ENCODE measurements at places on chromosomes 12 and 14. TPM values are rescaled to one million over a fixed set of nuclear protein-coding genes. Genes with fewer than 3 reads are reported as not detected.

Gene MBD6
- 8.9 TPM for total RNA-seq

Gene ADAMTS20
- total RNA-seq = not detected

DNA sequence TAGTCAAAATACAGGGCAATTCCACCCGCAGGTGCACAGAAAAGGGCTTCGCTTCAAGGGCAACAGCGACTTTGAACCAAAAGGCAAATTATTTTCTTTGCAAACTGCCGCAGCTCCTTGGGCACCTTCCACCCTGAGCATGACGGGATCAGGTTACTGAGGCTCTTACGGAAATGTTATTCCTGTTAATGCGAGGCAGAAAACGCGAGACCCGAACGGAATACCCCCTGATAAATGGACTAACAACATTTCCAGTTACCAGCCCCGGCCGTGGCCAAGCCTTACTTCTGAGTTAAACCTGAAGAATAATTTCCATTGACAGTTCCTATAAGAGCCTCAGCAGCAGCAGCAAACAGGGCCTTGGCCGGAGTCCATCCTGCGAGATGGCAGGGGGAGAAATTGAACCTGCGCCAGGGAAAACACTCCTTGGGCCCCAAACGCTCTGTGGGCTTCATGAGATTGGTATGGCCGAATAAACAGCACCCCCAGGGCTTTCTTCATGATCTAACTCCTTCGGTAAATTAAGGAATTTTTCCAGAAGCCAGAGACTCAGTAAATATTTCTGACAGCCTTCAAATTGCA, 70.0 kb upstream of the DICER1 start:
- no peak for ATAC-seq

DNA sequence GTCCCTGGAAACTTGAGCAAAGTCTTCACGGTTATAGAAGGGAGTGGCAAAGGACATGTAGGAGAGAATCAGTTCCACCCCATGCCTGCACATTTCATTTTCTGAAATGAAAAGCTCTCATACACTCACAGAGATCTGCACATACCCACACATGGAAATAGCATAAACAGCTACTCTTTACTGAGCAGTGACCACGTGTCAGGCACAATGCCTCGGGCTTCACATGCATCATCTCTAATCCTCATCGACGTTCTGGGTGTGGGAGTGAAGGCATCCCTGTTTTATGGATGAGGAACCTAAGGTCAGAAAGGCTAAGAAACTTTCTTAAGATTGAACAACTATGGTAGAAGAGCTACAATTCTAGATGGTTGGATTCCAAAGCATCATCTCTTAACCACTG, 198.8 kb downstream of the DAD1 start:
- no peak for ATAC-seq

GRCh38 chr14:30317729-30318128, 241.2 kb upstream of the G2E3 start:
- no peak for ATAC-seq

GRCh38 chr12:29519585-29520182, 22.2 kb upstream of the OVCH1 start:
- ATAC-seq = no peak

DNA sequence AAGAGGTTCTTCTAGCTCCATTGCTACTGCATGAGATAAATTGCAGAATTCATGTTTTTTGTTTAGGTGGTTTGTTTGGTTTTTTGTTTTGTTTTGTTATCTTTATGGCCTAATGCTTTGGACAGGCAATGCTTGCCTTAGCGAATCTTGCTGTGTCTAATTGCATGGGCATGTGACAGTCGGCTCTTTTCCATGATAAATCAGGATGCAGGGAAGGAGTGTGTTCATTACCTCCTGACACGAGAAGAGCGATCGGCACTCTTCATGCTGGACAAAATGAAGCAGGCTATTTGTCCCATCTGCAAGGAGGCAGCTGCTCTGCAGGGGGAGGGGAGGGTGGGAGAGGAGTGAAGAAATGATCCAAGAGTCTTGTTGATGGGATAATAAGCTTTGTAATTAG, 6.5 kb downstream of the CCDC60 start:
- ATAC-seq = no peak

- no peak for ATAC-seq
Measured at GRCh38 chr14:84323978-84324377, 1206.0 kb upstream of the FLRT2 start.

DNA sequence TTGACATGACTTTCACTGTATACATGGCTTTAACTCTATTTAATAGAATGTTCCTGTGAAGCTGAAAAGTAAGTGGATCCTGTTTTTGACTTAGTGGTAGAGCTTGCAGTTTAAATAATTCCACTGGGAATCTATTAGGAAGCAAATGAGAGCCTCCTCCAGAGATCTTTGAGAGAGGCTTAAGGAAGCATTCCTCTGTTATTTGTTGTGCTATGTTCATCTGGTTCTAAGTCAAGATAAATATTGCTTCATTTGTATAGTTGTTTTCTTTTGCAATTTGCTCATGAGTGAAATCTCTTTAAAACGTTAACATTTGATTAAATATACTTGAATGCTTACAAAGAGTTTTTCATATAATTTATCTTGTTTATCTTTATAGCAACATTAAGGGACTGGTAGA, 70.4 kb downstream of the TMTC2 start:
- ATAC-seq = no peak

DNA sequence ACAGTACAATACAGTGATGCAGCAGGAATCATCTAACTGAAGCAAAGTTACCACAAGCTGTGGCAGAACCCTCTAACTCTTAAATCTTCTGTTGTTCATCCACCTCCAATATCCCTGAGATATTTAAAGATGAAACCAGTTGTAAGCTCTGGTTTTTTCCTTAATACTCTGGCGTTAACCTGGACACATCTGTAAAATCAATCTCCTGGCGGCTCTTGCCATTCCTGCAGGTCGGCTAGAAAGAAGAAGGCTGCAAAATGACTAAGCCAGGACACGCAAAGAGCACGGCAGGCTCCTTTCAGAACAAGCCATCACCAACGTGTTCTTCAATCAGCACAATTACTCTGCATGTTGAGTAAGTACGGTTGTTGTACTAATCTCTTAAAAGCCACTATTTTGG, 309.3 kb downstream of the MED13L start:
- no peak for ATAC-seq

- no peak for ATAC-seq
Measured at GRCh38 chr14:104936361-104937155, 11.9 kb downstream of the PLD4 start.

DNA sequence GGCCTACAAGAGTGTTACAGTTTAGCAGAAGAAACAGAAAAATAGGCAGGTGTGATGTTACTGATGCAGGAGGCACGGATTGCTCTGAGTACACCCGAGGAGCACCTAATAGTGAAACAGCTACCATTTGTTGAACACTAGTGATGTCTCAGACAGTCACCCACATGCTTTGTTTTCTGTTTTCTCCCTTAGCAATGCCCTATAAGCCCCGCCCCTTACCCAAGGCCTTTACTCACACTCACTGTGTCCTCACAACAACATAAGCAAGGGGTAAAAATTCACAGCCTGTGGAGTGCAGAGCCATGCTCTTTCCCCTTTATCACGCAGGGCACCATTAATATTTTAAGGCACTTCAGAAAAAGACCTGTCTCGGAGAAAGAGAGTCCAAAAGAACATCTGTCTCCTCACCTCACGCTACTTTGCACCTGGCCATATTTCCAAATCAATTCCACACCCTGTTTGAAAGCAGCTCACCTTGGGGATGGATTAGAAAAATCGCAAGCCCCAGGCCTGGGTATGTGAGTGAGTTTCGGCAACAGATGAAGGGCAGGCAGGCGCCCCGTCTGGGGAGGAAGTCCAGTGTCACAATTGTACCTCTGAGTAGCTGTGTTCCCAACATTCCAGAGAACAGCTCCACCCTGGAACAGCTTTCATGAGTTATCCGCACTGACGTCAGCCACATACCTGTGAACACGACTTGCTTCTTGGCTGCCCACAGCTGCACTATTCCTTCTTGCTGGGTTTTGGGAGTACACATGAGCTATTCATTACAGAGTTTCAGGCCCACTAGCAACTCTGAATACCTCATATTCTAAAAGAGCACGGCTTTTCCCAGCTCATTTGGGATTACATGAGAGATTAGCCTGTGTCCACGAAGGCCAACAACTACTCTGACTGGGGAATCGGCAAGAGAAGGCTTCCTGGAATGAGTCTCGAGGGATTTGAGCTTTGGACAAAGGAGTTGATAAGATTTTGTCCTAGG, 26.0 kb downstream of the MAPK1IP1L start:
- ATAC-seq = no peak

- no peak for ATAC-seq
Measured at GRCh38 chr12:9843407-9843806, 16.1 kb downstream of the KLRF1 start.
